Naive thymus-derived CD4-positive, alpha-beta T cell (primary cell): ENCODE measurements at places on chromosomes 6 and 20. TPM values are rescaled to one million over a fixed set of nuclear protein-coding genes. Genes with fewer than 3 reads are reported as not detected.

DNA sequence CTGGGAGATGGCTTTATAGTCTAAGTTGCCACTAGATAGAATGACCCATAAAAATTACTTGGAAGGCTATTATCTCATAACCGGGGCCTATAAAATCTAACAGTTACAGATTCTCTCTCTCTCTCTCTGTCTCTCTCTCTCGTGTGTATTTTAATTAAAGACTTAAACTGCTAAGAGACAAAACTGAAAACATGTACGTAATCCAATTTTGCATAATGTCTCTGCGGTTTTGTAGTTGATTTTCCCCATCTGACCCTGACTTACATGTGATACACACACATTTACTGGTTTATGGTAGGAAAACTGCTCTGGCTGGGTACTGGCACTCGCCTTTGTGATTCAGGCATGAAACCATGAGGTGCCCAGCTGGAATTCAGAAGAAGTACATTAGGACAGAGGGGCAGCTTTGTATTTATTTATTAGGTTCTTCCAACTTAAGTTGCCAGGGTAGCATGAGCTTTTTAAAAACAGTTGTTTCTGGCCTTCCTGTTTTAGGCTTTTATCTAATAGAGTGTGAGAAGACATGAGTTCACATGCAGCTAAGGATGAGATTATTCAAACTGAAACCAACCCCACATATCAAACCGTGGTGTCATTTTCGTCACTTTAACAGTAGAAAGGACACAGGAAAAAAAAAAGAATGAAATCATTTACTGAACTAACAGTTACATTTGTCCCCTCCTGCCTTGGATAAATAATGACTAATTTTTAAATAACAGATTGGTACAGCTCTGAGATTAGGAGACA lies 182.5 kb downstream of the GMPR start:
- H3K27ac ChIP-seq, result peak overlapping the region; percentile 70
- DNase-seq, result peak; percentile 52
- no peaks in the 10 kb centered on the region for H3K27me3 ChIP-seq
- peak overlapping the region; percentile 31 for H3K4me3 ChIP-seq
- H3K4me1 ChIP-seq, result peaks cover 16% of the 10 kb centered on the region

- no peak overlapping the region for H3K4me3 ChIP-seq
- no peaks in the 10 kb centered on the region for H3K36me3 ChIP-seq
- no peak overlapping the region for H3K27ac ChIP-seq
- H3K4me1 ChIP-seq, result no peaks in the 10 kb centered on the region
These were observed 578.9 kb downstream of the HAO1 start for GRCh38 chr20:7361321-7361720.

DNA sequence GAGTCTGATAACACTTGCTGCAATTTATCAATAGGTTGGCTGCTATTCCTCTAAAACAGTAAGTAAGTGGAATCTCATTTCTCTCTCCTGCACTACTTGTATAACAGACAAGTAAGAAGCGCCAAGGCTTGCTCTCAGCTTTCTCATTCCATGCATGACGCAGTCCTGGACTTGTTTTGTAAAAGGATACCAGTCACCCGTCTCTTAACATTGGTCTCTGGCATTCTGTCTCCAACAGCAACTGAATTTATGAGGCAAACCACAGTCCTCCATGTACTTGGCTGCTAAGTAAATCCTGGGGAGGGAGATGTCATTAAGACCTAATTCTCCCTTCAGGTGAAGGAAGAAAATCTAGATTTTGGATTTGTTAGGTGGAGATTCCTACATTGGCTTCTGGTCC lies 115.4 kb downstream of the OPN5 start:
- H3K4me3 ChIP-seq, result no peak overlapping the region
- H3K27ac ChIP-seq, result no peak overlapping the region
- no peaks in the 10 kb centered on the region for H3K36me3 ChIP-seq
- no peaks in the 10 kb centered on the region for H3K4me1 ChIP-seq
- no peak for DNase-seq

DNA sequence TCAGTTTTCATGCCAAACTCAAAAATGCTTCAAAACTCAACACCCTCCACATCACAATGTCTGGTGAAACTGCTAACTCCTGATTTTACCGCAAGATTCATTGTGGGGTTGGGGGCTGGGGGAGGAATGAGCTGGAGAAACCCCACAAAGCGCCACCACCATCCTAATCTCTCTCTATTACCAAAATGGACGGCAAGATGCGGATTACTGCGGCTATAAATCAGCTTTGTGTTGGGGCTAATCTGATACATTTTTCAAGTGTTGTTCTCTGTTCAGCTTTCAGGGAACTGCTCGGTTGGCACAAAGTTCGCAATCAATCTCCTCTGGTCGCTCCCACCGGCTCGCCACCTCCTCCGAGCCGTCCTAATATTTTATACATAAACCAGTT lies 83.7 kb downstream of the TMEM242 start:
- H3K4me1 ChIP-seq, result no peaks in the 10 kb centered on the region
- H3K27me3 ChIP-seq, result no peaks in the 10 kb centered on the region
- no peak overlapping the region for H3K4me3 ChIP-seq
- DNase-seq, result no peak

ZNF831 gene
- polyA plus RNA-seq, result 5.6 TPM

EFCAB8 gene
- polyA plus RNA-seq, result 0.12 TPM

DNA sequence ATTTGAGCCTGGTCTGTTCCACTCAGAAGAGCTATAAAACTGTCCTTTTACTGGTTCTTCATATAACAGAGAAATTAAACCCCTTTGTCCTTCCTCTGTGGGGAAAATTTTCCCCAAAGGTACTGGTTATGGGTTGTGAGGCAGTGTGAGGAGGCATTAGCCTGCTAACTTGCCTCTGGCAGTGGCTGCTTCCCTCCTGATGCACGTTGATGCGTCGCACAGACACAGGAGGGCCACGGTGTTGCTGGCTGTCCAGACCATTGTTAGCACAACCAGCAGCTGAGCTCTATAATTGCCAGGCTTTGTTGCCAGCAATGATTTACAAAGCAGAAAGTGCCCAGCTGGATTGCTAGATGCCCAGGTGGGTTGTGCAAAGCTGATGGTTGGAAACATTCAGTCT lies 10.1 kb downstream of the AAR2 start:
- H3K4me1 ChIP-seq, result peaks cover 8% of the 10 kb centered on the region
- no peak for DNase-seq
- H3K36me3 ChIP-seq, result peaks cover 85% of the 10 kb centered on the region
- H3K27me3 ChIP-seq, result no peaks in the 10 kb centered on the region
- no peak overlapping the region for H3K27ac ChIP-seq

DNA sequence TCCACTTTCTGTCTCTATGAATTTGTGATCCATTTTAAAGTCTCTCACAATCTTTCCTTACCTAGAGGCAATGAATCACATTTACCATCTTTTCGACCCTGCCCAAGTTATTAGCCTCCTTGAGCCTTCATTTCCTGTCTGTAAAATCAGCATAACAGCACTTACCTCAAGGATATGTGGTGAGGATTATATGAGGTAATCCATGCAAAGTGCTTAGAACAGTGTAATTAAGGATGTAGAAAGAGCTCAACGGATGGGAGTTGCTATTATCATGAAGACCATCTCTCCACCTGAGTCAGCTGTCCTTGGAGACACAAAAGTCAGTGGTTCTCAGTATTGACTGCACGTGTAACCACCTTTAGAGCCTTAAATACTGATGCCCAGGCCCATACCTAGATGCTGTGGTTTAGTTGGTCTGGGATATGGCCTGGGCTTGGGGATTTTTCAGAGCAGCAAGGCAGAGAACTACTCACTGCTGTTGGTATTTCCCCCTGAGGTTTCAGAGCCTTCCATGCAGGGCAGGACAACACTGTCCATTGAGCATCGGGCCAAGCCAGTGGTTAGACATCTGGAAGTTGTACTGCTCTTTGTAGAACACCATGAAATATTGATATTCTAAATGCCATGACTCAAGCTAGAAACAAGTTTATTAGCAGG lies 55.8 kb downstream of the LYRM2 start:
- no peak for DNase-seq
- H3K27ac ChIP-seq, result no peak overlapping the region
- H3K4me3 ChIP-seq, result no peak overlapping the region
- H3K36me3 ChIP-seq, result no peaks in the 10 kb centered on the region

MOG gene
- polyA plus RNA-seq, result not detected

GRCh38 chr6:151002057-151002450 lies 136.6 kb downstream of the MTHFD1L start:
- H3K27me3 ChIP-seq, result no peaks in the 10 kb centered on the region
- H3K27ac ChIP-seq, result no peak overlapping the region
- no peaks in the 10 kb centered on the region for H3K4me1 ChIP-seq

- H3K27ac ChIP-seq, result no peak overlapping the region
- no peaks in the 10 kb centered on the region for H3K36me3 ChIP-seq
- H3K4me3 ChIP-seq, result no peak overlapping the region
- H3K27me3 ChIP-seq, result no peaks in the 10 kb centered on the region
These were observed 264.0 kb downstream of the LAMA2 start for GRCh38 chr6:129146902-129147301.

GRCh38 chr20:41540459-41540858 lies 77.7 kb downstream of the CHD6 start:
- no peak overlapping the region for H3K4me3 ChIP-seq
- H3K27ac ChIP-seq, result no peak overlapping the region
- no peaks in the 10 kb centered on the region for H3K4me1 ChIP-seq
- no peak for DNase-seq
- peaks cover 15% of the 10 kb centered on the region for H3K36me3 ChIP-seq
- H3K27me3 ChIP-seq, result no peaks in the 10 kb centered on the region

- peaks cover 22% of the 10 kb centered on the region for H3K4me1 ChIP-seq
- no peaks in the 10 kb centered on the region for H3K27me3 ChIP-seq
- peaks cover 25% of the 10 kb centered on the region for H3K36me3 ChIP-seq
- DNase-seq, result peak; percentile 52
These were observed 1.5 kb downstream of the ZNFX1 start for GRCh38 chr20:49276161-49276960.

AARS2 gene
- 8.9 TPM for polyA plus RNA-seq

DNA sequence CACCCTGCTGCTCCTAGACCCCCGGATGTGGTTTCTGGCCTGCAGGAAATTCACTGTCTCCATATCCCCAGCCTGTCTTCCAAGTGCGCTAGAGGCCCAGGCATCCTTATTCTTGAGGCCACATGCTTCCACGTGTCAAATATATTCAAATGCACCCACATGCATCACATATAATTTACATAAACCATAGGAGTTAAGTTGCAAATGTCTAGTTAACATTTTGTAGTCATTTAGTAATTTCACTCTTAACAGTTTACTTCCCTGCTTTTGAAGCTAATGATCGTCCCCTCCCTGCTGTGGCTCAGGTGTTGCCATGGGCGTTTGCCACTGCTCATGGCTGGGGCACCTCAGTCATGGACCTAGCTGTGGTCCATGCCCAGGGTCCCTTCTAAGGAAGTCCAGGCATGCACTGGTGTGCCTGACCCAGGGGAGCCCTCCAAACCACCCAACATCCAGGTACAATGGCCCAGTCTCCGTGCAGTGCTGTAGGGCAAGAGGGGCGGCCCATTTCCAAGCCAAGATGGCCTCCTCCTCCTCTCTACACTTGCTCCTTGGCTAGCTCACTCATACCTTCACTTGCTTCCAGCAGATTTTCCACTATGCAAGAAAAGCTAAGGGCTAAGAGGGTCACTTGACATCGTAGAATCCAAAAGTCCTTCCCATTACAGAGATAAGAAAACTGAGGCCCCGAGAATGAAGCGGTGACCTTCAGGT lies 42.4 kb downstream of the FGD2 start:
- peaks cover 66% of the 10 kb centered on the region for H3K4me1 ChIP-seq
- DNase-seq, result no peak

CGA gene
- polyA plus RNA-seq, result not detected

FOXA2 gene
- not detected for polyA plus RNA-seq

KCNQ2 gene
- not detected for polyA plus RNA-seq

GTSF1L gene
- not detected for polyA plus RNA-seq

- no peak for DNase-seq
- no peak overlapping the region for H3K4me3 ChIP-seq
- no peaks in the 10 kb centered on the region for H3K27me3 ChIP-seq
- H3K36me3 ChIP-seq, result no peaks in the 10 kb centered on the region
These were observed 331.1 kb downstream of the DOK5 start for GRCh38 chr20:54806462-54806861.

GRCh38 chr20:48689874-48690571 lies 137.8 kb downstream of the PREX1 start:
- H3K4me3 ChIP-seq, result no peak overlapping the region
- no peak overlapping the region for H3K27ac ChIP-seq

MEI4 gene
- polyA plus RNA-seq, result not detected

- H3K27ac ChIP-seq, result no peak overlapping the region
- H3K4me1 ChIP-seq, result no peaks in the 10 kb centered on the region
- no peaks in the 10 kb centered on the region for H3K36me3 ChIP-seq
- no peak overlapping the region for H3K4me3 ChIP-seq
- DNase-seq, result no peak
These were observed 116.7 kb downstream of the UNC5CL start for GRCh38 chr6:40922281-40922680.

DNA sequence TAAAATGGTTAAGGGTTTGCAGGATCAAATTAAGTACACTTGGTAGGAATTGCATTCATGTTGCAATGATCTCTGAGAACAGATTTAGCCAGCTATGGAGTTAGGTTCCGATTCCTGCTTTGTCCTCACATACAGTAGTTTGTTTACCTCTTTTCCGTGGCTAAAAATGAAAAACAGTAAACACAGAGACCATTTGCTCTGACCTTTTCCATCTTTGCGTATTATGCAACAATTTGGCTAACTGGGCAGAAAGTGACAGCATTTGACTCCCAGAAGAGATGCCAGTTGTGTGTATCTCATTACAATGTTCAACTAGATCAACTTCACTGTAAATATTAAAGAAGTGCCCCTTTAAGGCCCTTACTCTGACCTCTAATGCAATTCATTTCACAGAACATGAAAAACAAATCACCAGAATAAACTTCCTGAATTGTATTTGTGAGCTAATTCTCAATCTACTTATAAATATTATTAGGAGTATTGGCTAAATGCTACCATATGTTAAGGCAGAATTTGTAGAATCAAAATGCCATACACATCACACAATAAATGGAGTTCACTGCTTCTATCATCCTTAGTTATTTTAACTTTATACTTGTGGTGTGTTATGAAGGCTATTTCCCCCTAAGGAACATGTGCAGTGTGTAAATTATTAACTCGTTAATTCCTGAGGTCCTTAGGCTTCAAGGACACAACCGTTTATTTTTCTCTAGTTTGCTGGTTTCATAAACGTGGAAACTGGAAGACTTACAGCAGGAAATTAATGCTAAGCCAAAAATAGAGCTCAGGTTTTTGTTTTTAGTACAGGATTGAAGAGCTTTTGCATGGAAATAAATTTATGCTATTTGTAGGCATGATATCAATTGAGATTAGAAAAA lies 380.7 kb upstream of the CITED2 start:
- no peak overlapping the region for H3K27ac ChIP-seq
- H3K36me3 ChIP-seq, result no peaks in the 10 kb centered on the region
- no peak for DNase-seq
- no peak overlapping the region for H3K4me3 ChIP-seq
- no peaks in the 10 kb centered on the region for H3K4me1 ChIP-seq

- no peak overlapping the region for H3K4me3 ChIP-seq
- no peaks in the 10 kb centered on the region for H3K4me1 ChIP-seq
- H3K27ac ChIP-seq, result no peak overlapping the region
- H3K27me3 ChIP-seq, result peaks cover 3% of the 10 kb centered on the region
- no peaks in the 10 kb centered on the region for H3K36me3 ChIP-seq
These were observed 798 bp upstream of the SNAP91 start for GRCh38 chr6:83709748-83710050.

HCRTR2 gene
- not detected for polyA plus RNA-seq

GRCh38 chr6:17271628-17272027 lies 9.5 kb upstream of the RBM24 start:
- H3K36me3 ChIP-seq, result no peaks in the 10 kb centered on the region
- no peaks in the 10 kb centered on the region for H3K27me3 ChIP-seq
- DNase-seq, result no peak
- no peak overlapping the region for H3K27ac ChIP-seq
- H3K4me3 ChIP-seq, result no peak overlapping the region

GRCh38 chr6:98844244-98845210 lies 10.2 kb downstream of the POU3F2 start:
- H3K4me1 ChIP-seq, result peaks cover 28% of the 10 kb centered on the region
- peaks cover 64% of the 10 kb centered on the region for H3K27me3 ChIP-seq
- no peak overlapping the region for H3K4me3 ChIP-seq
